Glomerular endothelial cell (primary cell): ENCODE measurements at places on chromosomes 3 and 15. TPM values are rescaled to one million over a fixed set of nuclear protein-coding genes. Genes with fewer than 3 reads are reported as not detected.

Gene SAMMSON
- not detected in 2 replicates for total RNA-seq

DNA sequence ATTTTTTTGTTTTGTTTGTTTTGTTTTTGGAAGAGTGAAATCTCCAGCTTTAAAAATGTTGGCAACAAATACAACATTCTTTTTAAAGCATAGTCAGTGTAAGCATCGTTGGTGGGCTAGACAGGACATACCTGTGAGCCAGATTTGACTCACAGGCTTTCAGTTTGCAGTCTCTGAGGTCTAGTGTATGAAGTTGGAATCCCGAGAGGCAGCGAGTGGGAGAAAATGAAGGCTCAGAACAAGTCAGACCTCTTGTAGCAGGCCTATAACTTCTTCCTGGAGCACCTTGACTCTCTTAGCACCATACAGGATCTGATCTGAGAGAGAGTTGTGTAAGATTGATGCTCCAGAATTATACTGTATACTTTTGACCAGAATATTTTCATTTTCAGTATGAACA, 60.2 kb downstream of the CNTN4 start:
- DNase-seq = no peak

GRCh38 chr3:123449102-123449996, 459 bp upstream of the ADCY5 start:
- DNase-seq = no peak

- DNase-seq = no peak
Observed at GRCh38 chr3:72744330-72744729, 103.9 kb downstream of the SHQ1 start.

DNA sequence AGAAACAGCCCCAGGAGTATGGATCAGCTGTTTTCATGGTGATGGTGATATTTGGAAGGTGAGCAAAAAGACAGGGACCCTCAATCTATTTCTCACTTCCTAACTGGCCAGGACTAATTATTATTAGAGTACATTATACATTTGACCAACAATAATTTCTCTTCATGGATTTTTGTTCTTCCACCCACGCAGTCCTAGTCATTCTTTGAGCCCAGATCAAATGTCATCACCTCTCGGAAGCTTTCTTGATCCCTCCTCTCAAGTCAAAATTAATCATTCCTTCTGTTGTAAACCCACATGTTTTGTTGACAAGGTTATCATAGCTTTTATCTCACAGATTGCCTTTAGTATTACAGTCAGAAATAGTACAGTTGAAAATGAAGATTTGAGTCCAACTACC, 29.2 kb upstream of the PRICKLE2 start:
- DNase-seq = no peak

- no peak for DNase-seq
Observed at GRCh38 chr15:74129586-74130154, 716 bp upstream of the ISLR2 start.

GRCh38 chr3:174376346-174376745, 482.8 kb upstream of the NAALADL2 start:
- no peak for DNase-seq

DNA sequence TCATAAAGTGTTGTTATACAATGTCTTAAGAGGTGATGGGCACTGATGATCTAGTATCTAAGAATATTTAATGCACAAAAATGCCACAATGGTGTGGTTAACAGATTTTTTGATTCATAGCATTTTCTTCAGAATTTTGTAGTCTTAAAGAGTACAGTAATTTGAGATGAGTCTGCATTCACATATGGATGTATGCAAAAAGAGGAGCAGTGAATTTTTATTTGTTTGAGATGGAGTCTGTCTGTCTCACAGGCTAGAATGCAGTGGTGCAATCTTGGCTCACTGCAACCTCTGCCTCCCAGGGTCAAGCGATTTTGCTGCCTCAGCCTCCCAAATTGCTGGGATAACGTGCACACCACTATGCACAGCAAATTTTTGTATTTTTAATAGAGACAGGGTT, 110.5 kb downstream of the ZPLD1 start:
- DNase-seq = no peak

- no peak for DNase-seq
Observed at GRCh38 chr15:38320181-38320580, 67.5 kb downstream of the SPRED1 start.
